ENCODE measurements at places on chromosomes 1 and 21. TPM values are rescaled to one million over a fixed set of nuclear protein-coding genes. Genes with fewer than 3 reads are reported as not detected.

SPRR2G gene
- not detected for total RNA-seq

DNA sequence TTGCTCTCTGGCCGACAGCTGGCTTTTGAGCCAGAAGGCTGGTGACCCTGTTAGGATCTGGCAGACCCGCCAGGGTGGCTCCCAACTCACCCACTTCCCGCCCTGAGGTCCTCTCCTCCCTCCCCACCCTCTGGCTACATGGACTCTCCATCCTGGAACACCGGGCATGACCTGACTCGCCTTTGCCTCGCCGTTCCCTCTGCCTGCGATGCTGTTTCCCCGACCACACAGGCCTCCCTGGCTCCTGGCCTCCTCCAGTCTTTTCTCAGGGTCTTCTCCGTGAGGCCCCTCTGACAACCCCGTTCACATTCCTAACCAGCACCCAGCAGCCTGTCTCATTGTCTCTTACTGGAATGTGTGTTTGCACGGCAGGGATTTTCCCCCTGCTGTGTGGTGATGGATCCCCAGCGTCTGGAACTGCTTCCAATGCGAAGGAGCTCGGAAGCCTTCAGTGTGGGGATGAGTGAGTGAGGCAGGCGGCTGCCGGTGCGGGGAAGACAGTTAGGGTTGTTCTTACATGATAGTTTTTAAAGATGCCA lies 46.0 kb upstream of the POFUT2 start:
- H3K4me3 ChIP-seq = no peak overlapping the region
- H3K4me1 ChIP-seq = no peaks in the 10 kb centered on the region
- no peak overlapping the region for H3K27ac ChIP-seq
- no peaks in the 10 kb centered on the region for H3K36me3 ChIP-seq
- DNase-seq = no peak

VANGL1 gene
- total RNA-seq = 3.7 TPM

- H3K36me3 ChIP-seq = no peaks in the 10 kb centered on the region
- DNase-seq = no peak
- H3K4me3 ChIP-seq = no peak overlapping the region
- H3K4me1 ChIP-seq = no peaks in the 10 kb centered on the region
These were observed 153.0 kb downstream of the NCAM2 start for GRCh38 chr21:21151231-21151630.

- H3K4me1 ChIP-seq = no peaks in the 10 kb centered on the region
- no peak for DNase-seq
- no peak overlapping the region for H3K4me3 ChIP-seq
- no peaks in the 10 kb centered on the region for H3K36me3 ChIP-seq
- no peaks in the 10 kb centered on the region for H3K27me3 ChIP-seq
These were observed 9.5 kb downstream of the CD5L start for GRCh38 chr1:157831968-157832626.

- H3K27ac ChIP-seq = no peak overlapping the region
- peak; percentile 46 for DNase-seq
- H3K27me3 ChIP-seq = no peaks in the 10 kb centered on the region
- H3K36me3 ChIP-seq = no peaks in the 10 kb centered on the region
These were observed 1.6 kb downstream of the TNNI1 start for GRCh38 chr1:201419746-201420607.

GRCh38 chr1:154774175-154774855 lies 95.8 kb downstream of the KCNN3 start:
- no peak overlapping the region for H3K27ac ChIP-seq
- no peak for DNase-seq
- no peak overlapping the region for H3K4me3 ChIP-seq
- H3K36me3 ChIP-seq = no peaks in the 10 kb centered on the region
- H3K27me3 ChIP-seq = no peaks in the 10 kb centered on the region
- H3K4me1 ChIP-seq = no peaks in the 10 kb centered on the region

- no peak overlapping the region for H3K4me3 ChIP-seq
- no peaks in the 10 kb centered on the region for H3K36me3 ChIP-seq
- no peaks in the 10 kb centered on the region for H3K27me3 ChIP-seq
- no peak overlapping the region for H3K27ac ChIP-seq
These were observed 100.5 kb upstream of the NEK7 start for GRCh38 chr1:198056255-198056654.

FGR gene
- 8.7 TPM for total RNA-seq

NUF2 gene
- 0.26 TPM for total RNA-seq

PLA2G5 gene
- 3.7 TPM for total RNA-seq

DNA sequence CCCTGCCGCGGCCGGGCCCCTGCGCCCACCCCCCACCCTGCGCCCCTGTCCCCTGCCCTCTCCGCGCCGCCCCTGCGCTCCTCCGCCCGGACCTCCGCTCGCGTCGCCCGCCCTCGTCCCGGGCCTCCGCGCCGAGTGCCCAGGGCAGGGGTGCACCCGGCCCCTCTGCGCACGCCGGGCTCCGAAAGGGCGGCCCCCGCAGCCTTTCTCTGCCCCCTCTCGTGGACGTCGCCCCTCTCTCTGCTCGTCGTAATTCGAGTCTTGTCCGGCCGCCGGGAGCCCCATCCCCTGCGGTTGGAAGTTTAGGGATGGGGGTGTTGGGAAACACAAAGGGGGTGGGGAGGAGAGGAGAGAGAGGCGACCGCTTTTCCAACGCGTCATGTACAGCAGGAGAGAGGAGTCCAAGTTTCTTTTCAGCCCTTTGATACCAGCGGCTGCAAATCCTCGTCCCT lies 407 bp downstream of the GALNT2 start:
- no peaks in the 10 kb centered on the region for H3K36me3 ChIP-seq
- peak overlapping the region; percentile 87 for H3K27ac ChIP-seq
- peak overlapping the region; percentile 81 for H3K4me3 ChIP-seq
- no peaks in the 10 kb centered on the region for H3K27me3 ChIP-seq

DNA sequence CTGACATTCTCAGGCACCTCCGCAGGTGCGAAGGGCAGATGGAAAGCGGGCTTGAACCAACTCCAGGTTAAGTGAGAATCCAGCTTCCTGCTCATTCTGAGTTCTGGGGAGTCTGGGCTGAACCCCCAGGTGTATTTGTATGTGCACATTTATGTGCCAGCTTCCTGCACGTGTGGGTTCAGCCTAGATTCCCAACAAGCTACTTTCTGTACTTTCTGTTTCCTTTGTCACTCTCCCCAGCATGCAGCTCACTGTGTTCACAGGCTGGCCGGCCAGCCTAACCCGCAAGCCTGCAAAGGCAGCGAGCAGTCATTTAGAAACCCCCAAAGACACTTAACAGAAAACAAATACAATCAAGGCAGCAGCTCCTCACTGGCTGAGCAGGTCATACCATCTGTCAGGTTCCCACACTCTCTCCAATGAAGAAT lies 1.3 kb upstream of the IL19 start:
- H3K4me3 ChIP-seq = no peak overlapping the region
- no peaks in the 10 kb centered on the region for H3K4me1 ChIP-seq
- no peak for DNase-seq

GPATCH2 gene
- total RNA-seq = 6.6 TPM

- no peak for DNase-seq
- no peaks in the 10 kb centered on the region for H3K4me1 ChIP-seq
- H3K27ac ChIP-seq = no peak overlapping the region
- no peaks in the 10 kb centered on the region for H3K27me3 ChIP-seq
- no peak overlapping the region for H3K4me3 ChIP-seq
- H3K36me3 ChIP-seq = no peaks in the 10 kb centered on the region
These were observed 37.9 kb upstream of the BMP8B start for GRCh38 chr1:39826583-39826982.

GRCh38 chr1:165411396-165411795 lies 33.5 kb downstream of the RXRG start:
- no peaks in the 10 kb centered on the region for H3K36me3 ChIP-seq
- H3K27me3 ChIP-seq = no peaks in the 10 kb centered on the region
- H3K27ac ChIP-seq = no peak overlapping the region
- no peak for DNase-seq

GRCh38 chr1:47333578-47333921 lies at the start of gene CMPK1:
TSS of gene CMPK1 (plus strand) at chr1:47333790. CDS start at chr1:47333946, 156 bp downstream.
- H3K36me3 ChIP-seq = no peaks in the 10 kb centered on the region
- DNase-seq = peak; percentile 90
- peaks cover 33% of the 10 kb centered on the region for H3K4me1 ChIP-seq
- H3K27ac ChIP-seq = peak within 1 kb of the TSS; percentile 95
- no peaks in the 10 kb centered on the region for H3K27me3 ChIP-seq

- no peaks in the 10 kb centered on the region for H3K27me3 ChIP-seq
- no peak overlapping the region for H3K4me3 ChIP-seq
- H3K36me3 ChIP-seq = no peaks in the 10 kb centered on the region
These were observed 14.2 kb downstream of the PTPN14 start for GRCh38 chr1:214537219-214537618.

KDF1 gene
- 4.1 TPM for total RNA-seq

- no peaks in the 10 kb centered on the region for H3K36me3 ChIP-seq
- H3K4me1 ChIP-seq = no peaks in the 10 kb centered on the region
- H3K27ac ChIP-seq = no peak overlapping the region
- DNase-seq = no peak
These were observed 19.9 kb downstream of the CRYAA start for GRCh38 chr21:43188592-43189210.

DNA sequence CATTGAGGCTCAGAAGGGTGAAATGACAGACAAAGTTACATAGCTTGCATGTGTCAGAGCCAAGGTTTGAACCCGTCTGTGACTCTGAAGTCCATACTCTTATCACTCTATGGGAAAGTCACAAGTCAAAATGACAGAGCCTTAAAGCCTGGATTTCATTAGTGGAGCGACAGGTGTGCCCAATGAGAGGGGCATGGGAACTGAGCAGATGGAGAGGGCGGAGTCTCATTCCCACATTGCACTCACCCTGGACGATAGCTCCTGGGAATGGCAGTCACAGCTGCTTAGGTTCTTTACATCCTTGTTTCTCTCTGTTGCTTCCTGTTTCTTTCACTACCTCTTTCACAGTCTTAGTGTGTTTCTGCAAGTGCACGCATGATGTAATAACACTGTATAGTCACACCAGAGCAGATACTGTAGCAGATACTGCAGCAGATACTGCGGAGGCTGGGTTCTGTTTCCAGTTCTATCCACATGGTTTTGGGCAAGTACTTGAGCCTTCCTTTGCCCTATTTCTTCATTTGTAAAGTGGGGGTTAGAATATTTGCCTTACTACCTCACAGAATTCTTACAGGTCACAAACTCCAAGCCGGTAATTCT lies 127.2 kb downstream of the ZSCAN20 start:
- H3K27me3 ChIP-seq = no peaks in the 10 kb centered on the region
- no peaks in the 10 kb centered on the region for H3K4me1 ChIP-seq
- no peak for DNase-seq
- H3K36me3 ChIP-seq = no peaks in the 10 kb centered on the region
- H3K4me3 ChIP-seq = no peak overlapping the region
- H3K27ac ChIP-seq = no peak overlapping the region

DNA sequence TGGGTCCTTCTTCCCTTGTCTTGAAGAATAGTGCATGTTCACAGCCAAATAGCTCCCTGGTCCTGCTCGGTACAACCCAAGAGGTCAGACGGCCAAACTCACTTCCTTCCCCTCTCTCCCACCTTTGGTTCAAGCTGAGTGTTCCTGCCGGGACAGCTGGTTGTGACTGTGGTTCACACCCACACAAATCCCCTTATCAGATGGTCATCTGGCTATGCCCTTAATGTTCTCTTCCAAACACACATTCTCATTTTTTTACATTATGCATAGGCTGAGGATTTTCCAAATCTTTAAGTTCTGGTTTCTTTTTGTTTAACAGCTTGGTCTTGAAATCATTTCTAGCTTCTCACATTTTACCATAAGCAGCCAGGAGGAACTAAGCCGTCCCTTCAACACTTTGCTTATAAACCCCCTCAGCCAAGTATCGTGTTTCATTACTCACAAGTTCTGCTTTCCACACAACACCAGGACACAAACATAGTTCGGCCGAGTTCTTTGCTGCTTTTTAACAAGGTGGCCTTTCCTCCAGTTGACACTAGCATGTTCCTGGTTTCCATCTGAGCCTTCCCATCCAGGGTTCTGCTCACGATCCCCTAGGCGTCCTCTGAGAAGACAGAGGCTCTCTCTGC lies 19.7 kb upstream of the TSPEAR start:
- no peaks in the 10 kb centered on the region for H3K36me3 ChIP-seq
- DNase-seq = no peak
- no peaks in the 10 kb centered on the region for H3K27me3 ChIP-seq
- H3K4me3 ChIP-seq = no peak overlapping the region
- H3K4me1 ChIP-seq = no peaks in the 10 kb centered on the region
- no peak overlapping the region for H3K27ac ChIP-seq

GRCh38 chr1:113745425-113745824 lies 13.9 kb downstream of the PHTF1 start:
- H3K27me3 ChIP-seq = no peaks in the 10 kb centered on the region
- H3K36me3 ChIP-seq = no peaks in the 10 kb centered on the region
- no peak overlapping the region for H3K4me3 ChIP-seq

GRCh38 chr1:22143065-22144033 lies at the start of gene WNT4:
TSS of gene WNT4 (minus strand) at chr1:22143097. CDS start at chr1:22142922, 175 bp downstream.
- no peak for DNase-seq
- H3K4me1 ChIP-seq = peaks cover 2% of the 10 kb centered on the region
- H3K27me3 ChIP-seq = peaks cover 16% of the 10 kb centered on the region

- H3K27me3 ChIP-seq = no peaks in the 10 kb centered on the region
- no peaks in the 10 kb centered on the region for H3K36me3 ChIP-seq
- peaks cover 4% of the 10 kb centered on the region for H3K4me1 ChIP-seq
These were observed 11.0 kb downstream of the JAK1 start for GRCh38 chr1:64955097-64956009.

TMEM222 gene
- total RNA-seq = 20.1 TPM

DNA sequence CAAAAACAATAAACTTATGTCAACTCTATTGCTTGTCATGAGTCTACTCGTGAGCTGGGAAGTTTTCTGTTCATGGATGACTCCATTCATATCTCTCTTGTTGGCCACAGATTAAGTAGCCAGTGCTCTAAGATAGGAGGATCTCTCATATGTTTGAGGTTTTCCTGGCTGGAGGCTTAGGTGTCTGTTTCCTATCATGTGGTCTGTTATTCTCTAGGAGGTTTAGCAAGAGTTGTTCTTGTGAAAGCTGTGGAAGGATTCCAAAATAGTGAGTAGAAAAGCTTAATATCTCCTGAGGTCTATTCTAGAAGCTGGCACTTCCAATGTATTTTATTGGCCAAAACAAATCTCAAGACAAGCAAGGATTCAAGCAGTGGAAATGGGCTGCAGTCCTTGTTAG lies 5.8 kb upstream of the KRTAP20-2 start:
- no peaks in the 10 kb centered on the region for H3K27me3 ChIP-seq
- no peaks in the 10 kb centered on the region for H3K4me1 ChIP-seq

DNA sequence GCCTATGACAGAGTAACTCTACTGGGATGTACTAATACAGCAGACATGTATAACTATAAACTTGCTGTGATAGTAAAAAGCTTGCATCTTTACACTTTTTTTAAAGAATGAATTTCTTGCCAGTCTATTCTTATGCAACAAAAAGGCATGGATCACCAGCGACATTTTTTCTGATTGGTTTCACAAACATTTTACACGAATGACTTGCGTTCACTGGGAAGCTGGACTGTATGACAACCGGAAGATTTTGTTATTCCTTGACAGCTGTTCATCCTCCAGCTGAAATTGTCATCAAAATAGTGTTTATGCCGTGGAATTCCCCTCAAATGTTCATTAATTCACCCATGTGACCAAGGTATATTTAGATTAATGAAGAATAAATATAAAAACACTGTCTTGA lies 131.0 kb downstream of the XPR1 start:
- no peak for DNase-seq
- H3K4me1 ChIP-seq = no peaks in the 10 kb centered on the region
- no peaks in the 10 kb centered on the region for H3K27me3 ChIP-seq
- no peak overlapping the region for H3K27ac ChIP-seq

OPRD1 gene
- total RNA-seq = not detected

TRIM45 gene
- total RNA-seq = 0.37 TPM

All from right lobe of liver (tissue), 6 donors.